ENCODE measurements at places on chromosomes 16 and 17.

DNA sequence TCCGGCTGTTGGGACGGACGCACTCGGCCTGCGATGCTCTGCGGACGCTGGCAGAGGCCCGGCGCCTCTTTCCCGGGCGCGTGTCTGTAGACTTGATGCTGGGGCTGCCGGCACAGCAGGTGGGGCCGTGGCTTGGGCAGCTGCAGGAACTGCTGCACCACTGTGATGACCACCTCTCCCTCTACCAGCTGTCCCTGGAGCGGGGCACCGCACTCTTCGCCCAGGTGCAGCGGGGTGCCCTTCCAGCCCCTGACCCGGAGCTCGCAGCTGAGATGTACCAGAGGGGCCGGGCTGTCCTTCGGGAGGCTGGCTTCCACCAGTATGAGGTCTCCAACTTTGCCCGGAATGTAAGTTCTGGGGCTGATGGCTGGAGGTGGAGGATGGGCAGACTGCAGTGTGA lies 3.5 kb downstream of the RSAD1 start:
- no peak for DNase-seq

DNA sequence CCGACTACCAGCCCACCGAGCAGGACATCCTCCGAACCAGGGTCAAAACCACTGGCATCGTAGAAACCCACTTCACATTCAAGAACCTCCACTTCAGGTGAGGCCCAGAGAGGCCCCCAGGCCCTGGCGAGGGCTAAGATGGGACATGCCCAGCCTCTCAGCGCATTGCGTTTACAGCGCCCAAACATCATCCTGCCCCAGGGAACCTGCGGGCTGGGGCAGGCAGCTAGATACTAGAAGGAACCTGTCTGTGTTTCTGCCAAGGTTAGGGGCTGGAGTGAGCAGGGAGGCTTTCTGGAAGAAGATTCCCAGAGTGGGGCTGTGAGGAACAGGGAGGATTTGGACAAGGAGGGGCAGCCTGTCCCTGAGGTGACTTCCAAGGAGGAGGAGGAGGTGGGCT lies 90.6 kb downstream of the AMFR start:
- no peak for DNase-seq

- DNase-seq: no peak
Observed at GRCh38 chr17:47644324-47644723, 5.4 kb upstream of the KPNB1 start.

- no peak for DNase-seq
Observed at GRCh38 chr17:973053-973452, 6.5 kb downstream of the NXN start.

Data from pons (tissue), 1 donor.